ENCODE measurements at places on chromosomes 12 and 14. TPM values are rescaled to one million over a fixed set of nuclear protein-coding genes. Genes with fewer than 3 reads are reported as not detected.

DNA sequence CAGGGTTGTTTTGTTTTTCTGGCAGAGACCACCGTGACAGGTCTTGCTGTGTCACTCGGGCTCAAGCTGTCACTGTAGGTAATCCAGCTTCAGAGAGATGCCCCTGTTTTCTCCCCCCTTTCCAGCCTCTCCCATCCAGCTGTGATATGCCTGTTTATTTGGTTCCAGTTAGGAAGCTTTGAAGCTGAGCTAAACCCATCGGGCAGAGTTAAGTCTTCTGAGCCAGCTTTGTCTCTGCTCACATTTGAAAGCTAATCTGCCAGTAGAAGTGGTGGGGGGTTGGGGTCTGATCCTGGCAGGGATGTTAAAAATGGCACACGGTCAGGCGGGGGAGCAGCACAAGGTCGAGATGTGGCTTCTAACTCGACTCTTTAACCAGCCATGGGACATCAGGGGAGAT, 130.0 kb downstream of the TSPAN9 start:
- no peak for DNase-seq
- no peaks in the 10 kb centered on the region for H3K36me3 ChIP-seq
- no peak overlapping the region for H3K27ac ChIP-seq
- H3K27me3 ChIP-seq = no peaks in the 10 kb centered on the region

DNA sequence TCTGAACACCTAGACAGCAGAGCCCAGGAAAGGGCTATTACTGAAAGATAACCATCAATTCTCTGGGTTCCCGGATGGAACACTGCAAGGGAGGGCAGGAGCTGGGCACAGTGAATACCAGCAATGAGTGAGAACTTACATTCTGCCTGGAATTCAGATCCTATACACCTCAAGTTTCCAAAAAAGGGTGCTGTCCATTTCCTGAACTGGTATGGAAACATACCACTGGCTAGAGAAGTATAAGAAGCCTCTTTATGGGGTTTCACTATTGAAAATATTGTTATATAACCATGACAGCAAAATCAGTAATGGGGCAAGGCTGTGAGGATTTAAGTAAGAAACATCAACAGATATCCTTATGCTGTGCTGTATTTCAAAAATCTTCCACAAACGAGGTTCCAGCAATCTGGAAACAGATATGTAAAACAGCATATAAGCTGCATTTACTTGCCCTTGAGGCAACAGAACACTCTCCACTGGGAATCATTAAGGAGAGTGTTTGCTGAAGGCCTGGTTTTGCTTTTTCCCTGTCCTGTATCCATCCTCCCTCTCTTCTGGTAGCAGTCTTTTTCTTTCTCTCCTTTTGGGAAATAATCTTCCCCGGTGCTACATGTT, 53.3 kb upstream of the GTF2A1 start:
- no peaks in the 10 kb centered on the region for H3K36me3 ChIP-seq
- H3K27me3 ChIP-seq = no peaks in the 10 kb centered on the region
- no peak overlapping the region for H3K4me3 ChIP-seq
- H3K4me1 ChIP-seq = peaks cover 8% of the 10 kb centered on the region

DNA sequence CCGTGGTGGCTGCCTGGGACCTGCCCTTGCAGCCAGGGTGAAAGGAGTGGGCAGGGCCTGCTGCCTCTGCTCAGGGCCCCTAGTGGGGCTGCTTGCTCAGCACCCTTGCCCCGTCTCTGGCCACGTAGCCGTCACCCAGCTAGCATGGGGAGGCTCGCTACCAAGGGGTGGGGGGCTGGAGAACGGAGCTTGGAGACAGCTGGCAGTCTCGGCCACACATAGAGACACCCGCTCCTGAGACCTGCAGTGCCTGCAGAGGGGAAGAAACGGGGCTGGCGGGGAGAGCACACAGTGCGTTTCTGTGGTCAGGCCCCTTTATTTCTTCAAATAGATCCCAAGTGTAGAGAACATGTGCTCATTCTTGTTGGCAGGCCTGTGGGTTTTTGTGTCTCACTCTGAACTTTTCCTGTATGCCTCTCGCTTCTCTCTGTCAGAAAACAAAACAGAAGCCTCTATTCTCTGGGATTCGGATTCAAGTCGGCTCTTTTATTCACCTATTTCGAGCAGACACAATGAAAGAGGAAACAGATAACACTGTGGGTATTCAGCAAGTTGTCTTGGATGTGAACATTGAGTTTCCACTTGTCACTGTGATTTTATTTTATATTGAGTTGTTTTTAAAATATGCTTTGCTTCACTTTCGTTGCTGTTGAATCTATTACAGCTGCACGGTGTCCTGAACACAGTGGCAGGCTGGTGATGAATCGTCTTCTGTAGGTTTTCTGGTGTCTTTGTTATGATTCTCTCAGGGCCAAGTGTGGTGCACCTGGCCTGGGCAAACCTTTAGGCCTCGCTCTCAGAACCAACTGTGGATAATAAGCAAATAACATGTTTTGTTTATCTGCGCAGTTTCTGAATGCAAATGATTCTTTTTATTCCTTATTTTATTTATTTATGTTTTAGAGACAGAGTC, 26.5 kb downstream of the PACS2 start:
- H3K36me3 ChIP-seq = no peaks in the 10 kb centered on the region
- no peaks in the 10 kb centered on the region for H3K4me1 ChIP-seq
- H3K27me3 ChIP-seq = no peaks in the 10 kb centered on the region

DNA sequence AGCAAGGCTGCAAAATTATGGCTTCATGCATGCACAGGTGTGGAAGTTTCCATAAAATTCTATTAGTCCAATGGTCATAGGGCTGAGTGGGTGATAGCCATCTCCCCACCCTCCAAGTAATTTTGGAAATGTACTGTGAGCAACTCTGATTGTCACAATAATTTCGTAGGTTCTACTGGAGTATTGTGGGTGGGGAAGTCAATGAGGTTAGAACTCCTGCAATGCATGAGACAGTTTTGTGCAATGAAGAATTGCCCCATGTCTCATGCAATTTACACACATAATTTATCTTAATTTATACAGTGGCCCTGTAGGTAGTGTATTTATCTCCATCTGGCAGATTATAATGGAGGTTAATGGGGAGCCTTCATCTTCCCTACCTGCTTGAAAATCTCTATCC, 20.5 kb downstream of the IFNG start:
- H3K4me1 ChIP-seq = no peaks in the 10 kb centered on the region
- DNase-seq = no peak
- no peak overlapping the region for H3K27ac ChIP-seq

- H3K36me3 ChIP-seq = no peaks in the 10 kb centered on the region
- no peak overlapping the region for H3K27ac ChIP-seq
- no peak overlapping the region for H3K4me3 ChIP-seq
- peak; percentile 48 for DNase-seq
- no peaks in the 10 kb centered on the region for H3K27me3 ChIP-seq
These were observed 49.2 kb downstream of the FBXL14 start for GRCh38 chr12:1544996-1545700.

DNA sequence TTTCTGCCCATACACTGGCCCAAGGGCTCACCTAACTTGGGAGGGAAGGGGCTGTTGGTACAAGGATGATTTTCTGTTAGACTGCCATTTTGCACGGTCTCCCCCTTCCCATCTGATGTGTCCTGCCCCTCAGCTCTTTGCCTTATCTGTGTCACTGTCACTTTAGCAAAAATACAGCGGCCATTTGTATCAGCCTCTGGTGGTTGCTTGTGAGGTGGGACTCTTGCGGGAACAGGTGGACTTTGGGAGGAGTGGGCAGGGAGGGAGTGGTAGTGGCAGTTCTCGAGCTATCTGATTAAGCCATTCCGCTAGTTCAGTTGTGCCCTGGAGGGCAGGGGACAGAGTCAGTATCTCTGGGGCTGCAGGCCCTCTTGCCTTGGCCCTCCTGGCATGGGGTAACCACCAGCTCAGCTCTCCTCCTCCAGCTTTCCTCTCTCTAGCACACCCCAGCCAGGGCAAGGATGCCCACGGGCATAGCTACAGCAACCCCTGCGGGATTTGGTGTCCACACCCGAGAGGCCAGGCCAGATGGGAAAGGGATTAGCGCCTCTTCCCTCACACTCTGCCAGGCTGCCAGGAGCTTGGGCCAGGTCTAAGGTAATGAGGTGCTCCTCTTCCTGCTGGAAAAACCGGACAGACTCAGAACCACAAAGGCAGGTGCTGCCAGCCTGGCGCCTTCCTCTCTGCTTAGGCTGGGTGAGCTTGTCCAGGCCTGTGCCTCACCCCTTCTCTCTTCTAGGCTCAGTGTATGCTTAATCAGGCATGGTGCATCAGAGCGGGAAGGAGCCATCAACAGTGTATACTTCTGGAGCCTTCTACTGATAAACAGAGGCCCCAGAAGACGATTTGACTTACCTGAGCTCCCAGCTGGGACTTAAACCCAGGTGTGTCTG, 8.7 kb downstream of the SLC48A1 start:
- DNase-seq = no peak
- no peak overlapping the region for H3K4me3 ChIP-seq
- no peaks in the 10 kb centered on the region for H3K27me3 ChIP-seq

- H3K27me3 ChIP-seq = no peaks in the 10 kb centered on the region
- no peaks in the 10 kb centered on the region for H3K36me3 ChIP-seq
- DNase-seq = peak; percentile 69
- H3K27ac ChIP-seq = no peak overlapping the region
These were observed 427 bp upstream of the TMEM120B start for GRCh38 chr12:121712190-121712460.

GRCh38 chr12:78395961-78396360, 468.6 kb upstream of the SYT1 start:
- no peaks in the 10 kb centered on the region for H3K36me3 ChIP-seq
- no peak overlapping the region for H3K27ac ChIP-seq
- H3K4me3 ChIP-seq = no peak overlapping the region
- H3K27me3 ChIP-seq = no peaks in the 10 kb centered on the region
- DNase-seq = no peak

DNA sequence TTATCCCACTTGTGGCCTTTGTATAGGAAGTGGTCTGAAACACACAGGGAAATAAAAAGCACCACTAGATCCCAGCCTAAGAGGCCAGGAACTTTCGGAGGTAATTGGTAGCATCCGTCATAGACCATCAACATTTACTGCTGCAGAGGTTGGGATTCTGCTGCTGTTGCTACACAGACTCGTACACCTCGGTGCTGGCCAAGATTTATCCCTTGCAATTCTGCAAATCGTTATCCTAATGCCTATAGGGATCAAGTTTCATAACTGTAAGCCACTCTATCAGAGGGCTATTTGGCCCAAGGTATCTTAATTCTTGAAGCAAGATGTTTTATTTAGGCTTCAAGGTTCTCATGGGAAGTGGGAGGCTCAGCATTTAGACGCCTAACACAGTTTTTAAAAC, 913.6 kb downstream of the GALC start:
- peak; percentile 64 for DNase-seq
- H3K27me3 ChIP-seq = no peaks in the 10 kb centered on the region
- peaks cover 99% of the 10 kb centered on the region for H3K4me1 ChIP-seq
- H3K27ac ChIP-seq = peak overlapping the region; percentile 99
- 0 out of 2 replicates have a peak overlapping the region, but pooled peaks have one; percentile 17 for H3K4me3 ChIP-seq

GRCh38 chr12:51421266-51421884, 3.3 kb upstream of the SLC4A8 start:
- no peak overlapping the region for H3K27ac ChIP-seq
- no peak overlapping the region for H3K4me3 ChIP-seq
- H3K36me3 ChIP-seq = no peaks in the 10 kb centered on the region
- H3K4me1 ChIP-seq = peaks cover 16% of the 10 kb centered on the region
- DNase-seq = peak; percentile 80

DNA sequence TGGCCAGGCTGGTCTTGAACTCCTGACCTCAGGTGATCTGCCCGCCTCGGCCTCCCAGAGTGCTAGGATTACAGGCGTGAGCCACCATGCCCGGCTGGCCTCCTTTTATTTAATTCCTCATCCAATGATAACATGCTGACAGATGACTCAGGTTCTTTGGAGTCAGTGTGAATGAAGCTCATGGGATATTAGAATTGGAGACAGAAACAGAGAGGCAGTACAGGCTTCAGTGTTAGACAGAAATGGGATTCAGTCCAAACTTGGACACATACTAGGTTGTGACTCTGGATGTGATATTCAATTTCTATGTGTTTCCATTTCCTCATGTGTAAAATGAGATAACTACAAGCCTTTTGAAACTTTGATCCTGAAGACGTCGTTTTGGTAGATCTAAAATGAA, 47.3 kb downstream of the PDE3A start:
- H3K27ac ChIP-seq = no peak overlapping the region
- DNase-seq = no peak
- no peaks in the 10 kb centered on the region for H3K36me3 ChIP-seq

- H3K4me1 ChIP-seq = no peaks in the 10 kb centered on the region
- H3K36me3 ChIP-seq = peaks cover 42% of the 10 kb centered on the region
- H3K4me3 ChIP-seq = no peak overlapping the region
- no peak overlapping the region for H3K27ac ChIP-seq
These were observed 18.6 kb downstream of the GNS start for GRCh38 chr12:64740646-64741045.

DNA sequence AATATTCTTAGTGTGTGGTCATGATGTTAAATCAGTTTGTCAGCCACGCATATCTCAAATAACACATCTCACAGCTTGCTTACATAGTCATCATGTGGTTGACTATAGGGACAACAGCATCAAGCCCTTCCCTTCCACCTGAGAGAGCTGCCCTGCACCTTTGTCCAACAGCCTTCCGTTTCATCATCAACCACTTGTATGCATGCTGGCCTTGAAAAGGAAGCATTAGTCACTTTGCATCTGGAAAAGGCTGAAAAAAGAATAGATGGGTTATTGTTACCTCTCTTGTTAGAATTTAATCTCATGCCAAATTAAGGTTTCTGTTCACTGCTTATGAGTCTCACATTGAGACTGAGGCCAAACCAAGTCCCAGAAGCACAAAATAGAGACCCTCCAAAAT, 1586.5 kb upstream of the SEL1L start:
- no peak for DNase-seq
- H3K4me3 ChIP-seq = no peak overlapping the region
- no peaks in the 10 kb centered on the region for H3K27me3 ChIP-seq
- no peak overlapping the region for H3K27ac ChIP-seq
- H3K4me1 ChIP-seq = no peaks in the 10 kb centered on the region
- no peaks in the 10 kb centered on the region for H3K36me3 ChIP-seq

SDSL gene
- not detected for total RNA-seq

PTPRO gene
- 0.11 TPM for total RNA-seq

YAF2 gene
- 81.7 TPM for total RNA-seq

CLEC4E gene
- not detected for total RNA-seq

Data from Karpas-422 (cell line).